Osteocyte (in vitro differentiated cells): ENCODE measurements at places on chromosomes 3 and 15. TPM values are rescaled to one million over a fixed set of nuclear protein-coding genes. Genes with fewer than 3 reads are reported as not detected.
A peak's percentile ranks its signal among the peaks of the same experiment; 100 is the strongest.

Gene MEX3B
- total RNA-seq: 22.7 and 24.5 TPM in 2 replicates

Gene TXNRD3
- 16.9 and 17.6 TPM in 2 replicates for total RNA-seq

DNA sequence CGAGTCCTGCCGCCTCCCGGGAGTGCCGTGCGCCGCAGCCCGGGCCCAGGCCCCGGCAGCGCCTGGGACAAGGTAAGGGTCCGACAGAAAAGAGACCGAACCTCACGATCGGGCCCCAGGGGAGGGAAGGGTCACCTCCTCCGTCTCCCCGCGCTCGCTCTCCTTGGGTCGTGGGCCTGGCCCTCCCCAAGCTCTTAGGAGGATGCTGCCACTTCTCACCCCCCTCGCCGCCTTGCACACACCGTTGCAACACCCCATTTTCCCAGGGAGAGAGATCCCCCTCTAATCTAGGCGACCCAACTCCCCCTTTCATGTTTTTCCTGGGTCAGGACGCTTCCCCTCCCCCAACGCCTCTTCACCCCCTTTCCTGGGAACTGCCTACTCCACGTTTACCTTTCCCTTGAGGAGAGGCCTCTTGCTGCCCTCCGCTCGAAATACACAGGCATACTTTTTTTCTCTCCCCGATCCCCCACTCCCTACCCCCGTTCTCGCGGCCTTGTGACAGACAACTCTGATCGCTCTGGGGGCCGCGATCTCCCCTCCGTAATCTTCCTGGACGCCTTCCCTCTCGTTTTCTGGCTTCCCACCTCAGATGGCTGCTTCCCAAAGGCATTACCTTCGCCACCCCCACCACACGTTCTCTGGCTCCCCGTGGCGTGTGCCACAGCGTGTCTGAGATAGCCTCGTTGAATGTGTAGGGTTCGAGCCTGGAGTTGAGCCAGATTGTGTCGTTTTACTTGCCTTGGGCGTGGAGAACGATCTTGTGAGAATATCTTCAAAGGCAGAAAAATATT, 688 bp downstream of the SETD5 start:
- H3K27me3 ChIP-seq: no peaks in the 10 kb centered on the region
- peak overlapping the region; percentile 97 for H3K27ac ChIP-seq
- peak overlapping the region; percentile 95 for H3K4me3 ChIP-seq
- H3K4me1 ChIP-seq: peaks cover 65% of the 10 kb centered on the region

Gene GPR160
- total RNA-seq: 0.27 TPM in 1 of 2 replicates, not detected in the other

GRCh38 chr3:13484851-13485590, 4.9 kb downstream of the HDAC11 start:
- peaks cover 41% of the 10 kb centered on the region for H3K4me1 ChIP-seq
- no peak overlapping the region for H3K4me3 ChIP-seq
- peak overlapping the region; percentile 71 for H3K27ac ChIP-seq

- H3K36me3 ChIP-seq: peaks cover 57% of the 10 kb centered on the region
- no peak overlapping the region for H3K27ac ChIP-seq
- no peak overlapping the region for H3K4me3 ChIP-seq
- H3K27me3 ChIP-seq: no peaks in the 10 kb centered on the region
- H3K4me1 ChIP-seq: no peaks in the 10 kb centered on the region
Measured at GRCh38 chr3:9666704-9667445, 17.6 kb downstream of the MTMR14 start.

Gene ANKUB1
- not detected in 2 replicates for total RNA-seq

Gene DZIP1L
- total RNA-seq: 21.9 and 23.4 TPM in 2 replicates

DNA sequence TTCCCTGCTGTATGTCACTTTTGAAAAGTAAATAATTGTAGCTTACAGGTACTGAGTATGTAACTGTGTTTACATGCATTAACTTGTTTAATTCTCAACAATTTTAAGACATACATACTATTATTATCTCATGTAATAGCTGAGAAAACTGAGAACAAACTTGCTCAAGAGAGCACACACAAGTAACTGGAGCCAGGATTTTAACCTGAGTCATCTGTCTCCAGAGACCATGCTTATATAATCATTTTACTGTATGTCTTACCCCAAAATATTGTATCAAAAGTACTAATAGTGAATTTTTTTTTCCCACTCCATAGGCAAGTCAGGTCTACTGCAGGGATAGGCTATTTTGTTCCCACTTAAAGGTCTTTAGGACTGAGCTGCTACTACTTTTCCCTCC, 95.4 kb downstream of the FEZF2 start:
- no peaks in the 10 kb centered on the region for H3K27me3 ChIP-seq
- no peak overlapping the region for H3K27ac ChIP-seq
- DNase-seq: no peak
- H3K4me1 ChIP-seq: peaks cover 8% of the 10 kb centered on the region
- H3K4me3 ChIP-seq: no peak overlapping the region
- peaks cover 20% of the 10 kb centered on the region for H3K36me3 ChIP-seq
